ENCODE measurements at places on chromosomes 3 and 15. TPM values are rescaled to one million over a fixed set of nuclear protein-coding genes. Genes with fewer than 3 reads are reported as not detected.

GRCh38 chr15:98281130-98281529, 320.6 kb downstream of the ARRDC4 start:
- DNase-seq, result no peak

DNA sequence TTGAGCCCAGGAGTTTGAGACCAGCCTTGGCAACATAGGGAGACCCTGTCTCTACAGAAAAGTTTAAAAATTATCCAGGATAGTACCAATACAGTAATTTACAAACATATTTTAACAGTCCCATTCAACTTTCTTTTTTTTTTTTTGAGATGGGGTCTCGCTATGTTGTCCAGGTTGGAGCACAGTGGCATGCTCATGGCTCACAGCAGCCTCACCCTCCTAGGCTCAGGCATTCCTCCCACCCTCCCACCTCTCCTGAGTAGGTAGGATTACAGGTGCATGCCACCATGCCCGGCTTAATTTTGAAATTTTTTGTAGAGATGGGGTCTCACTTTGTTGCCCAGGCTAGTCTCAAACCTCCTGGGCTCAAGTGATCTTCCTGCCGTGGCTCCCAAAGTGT, 12.5 kb upstream of the MAP6D1 start:
- DNase-seq, result no peak

DNA sequence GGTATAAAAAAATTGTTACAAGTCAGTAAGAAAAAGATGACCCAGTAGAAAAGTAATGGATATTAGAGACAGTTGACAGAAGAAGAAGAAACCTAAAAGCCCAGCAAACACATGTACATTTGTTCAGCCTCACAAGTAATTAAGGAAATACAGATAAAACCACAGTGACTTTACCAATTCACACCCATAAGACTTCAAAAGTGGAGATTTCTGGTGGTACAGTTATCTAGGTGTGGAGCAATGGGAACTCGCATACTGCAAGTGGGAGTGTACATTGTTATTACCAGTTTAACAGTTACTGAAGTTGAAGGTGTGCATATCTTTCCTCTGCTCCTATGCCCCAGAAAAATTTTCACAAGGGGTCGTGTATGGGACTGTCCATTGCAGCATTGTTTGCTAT, 18.1 kb upstream of the MAPKBP1 start:
- DNase-seq, result no peak

GRCh38 chr3:38562467-38562925, 66.4 kb downstream of the EXOG start:
- DNase-seq, result no peak

DNA sequence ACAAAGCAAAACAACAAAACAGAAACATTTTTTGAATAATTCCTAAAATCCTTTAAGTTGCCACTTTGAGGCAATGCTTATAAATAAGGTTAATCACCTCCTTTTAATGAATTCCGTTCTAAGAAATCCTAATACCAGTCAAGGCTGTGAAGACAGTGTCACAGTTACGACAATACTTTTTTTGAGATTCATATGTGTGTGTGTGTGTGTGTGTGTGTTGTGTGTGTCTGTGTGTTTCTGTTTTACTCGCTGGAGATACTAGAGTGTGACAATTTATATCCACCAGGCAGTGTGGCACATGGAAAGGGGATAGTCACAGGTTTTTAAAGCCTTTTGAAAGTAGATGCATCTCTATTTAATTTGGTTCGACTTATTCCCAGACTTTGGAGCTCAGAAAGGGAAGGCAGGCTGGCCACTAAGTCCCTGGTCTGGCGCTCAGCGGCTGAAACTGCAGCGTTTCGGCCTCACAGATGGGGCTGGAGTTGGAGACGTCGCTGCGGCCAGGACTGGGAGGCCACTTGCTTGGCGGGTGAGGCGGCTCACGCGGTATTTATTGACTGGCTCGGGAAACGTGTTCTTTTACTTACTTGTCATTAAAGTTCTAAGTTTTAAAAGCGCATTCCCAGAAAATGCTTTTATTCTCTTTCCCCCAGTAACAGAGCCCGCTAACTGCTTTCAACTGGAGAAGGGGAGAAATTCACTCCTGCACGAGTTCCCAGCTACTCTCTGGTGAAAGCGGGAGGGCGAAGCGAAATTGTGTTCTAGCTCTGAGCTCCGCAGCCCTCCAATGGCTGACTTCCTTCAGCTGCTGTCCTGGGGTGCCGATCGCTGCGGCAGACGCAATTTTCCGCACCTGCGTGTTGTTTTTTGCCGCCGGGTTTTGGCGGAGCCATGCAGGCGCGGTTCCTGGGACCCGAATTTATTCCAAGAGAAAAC, 13.7 kb downstream of the ZIC1 start:
- DNase-seq, result peak; percentile 48

DNA sequence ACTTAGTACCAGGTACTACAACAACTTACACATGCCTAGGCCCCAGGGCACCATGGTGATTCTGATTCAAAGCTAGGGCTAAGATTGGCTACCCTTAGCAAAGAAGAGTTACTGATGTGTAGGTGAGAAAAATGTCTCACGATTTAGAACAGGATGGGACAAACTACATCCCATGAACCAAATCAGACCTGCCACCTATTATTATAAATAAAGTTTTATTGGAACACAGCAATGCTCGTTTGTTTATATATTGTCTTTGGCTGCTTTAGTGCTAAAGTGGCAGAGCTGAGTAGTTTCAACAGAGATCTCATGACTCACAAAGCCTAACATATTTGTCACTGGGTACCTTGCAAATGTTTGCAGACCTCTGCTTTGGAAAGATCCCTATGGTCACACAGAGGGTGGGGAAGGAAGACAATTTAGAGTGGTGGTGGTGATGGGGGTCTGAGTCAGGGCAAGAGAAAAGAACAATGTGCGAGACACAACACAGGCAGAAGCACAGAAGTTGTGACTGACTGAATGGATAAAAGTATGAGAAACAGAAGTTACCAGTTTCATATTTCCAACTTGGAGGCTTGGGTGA, 770.6 kb upstream of the CFAP20DC start:
- peak; percentile 71 for DNase-seq

PLA2G4F gene
- not detected for polyA plus RNA-seq

DNA sequence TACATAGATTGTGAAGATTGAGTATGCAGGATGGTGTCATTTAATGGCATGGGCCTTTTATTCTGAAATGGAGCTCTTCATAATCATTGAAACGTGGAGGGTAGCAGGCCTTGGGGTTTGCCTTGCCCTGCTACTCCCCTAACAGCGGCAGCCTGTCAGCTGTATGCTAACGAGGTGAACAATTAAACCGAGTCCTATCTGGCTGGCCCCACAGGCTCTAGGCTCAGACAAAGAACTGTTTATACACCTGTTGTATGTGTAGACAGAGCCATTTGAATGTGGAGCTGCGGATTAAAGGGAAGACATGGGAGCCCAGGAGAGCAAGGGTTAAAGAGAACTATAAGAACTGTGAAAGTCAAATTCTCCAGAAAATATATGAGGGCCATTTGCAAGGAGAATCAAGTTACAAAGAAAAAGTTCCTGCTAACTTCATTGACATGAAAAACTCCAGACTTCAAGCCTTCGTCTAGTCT, 116.7 kb upstream of the CGNL1 start:
- no peak for DNase-seq

AHSG gene
- polyA plus RNA-seq, result not detected

All from GM23248 (cell line).